ENCODE measurements at places on chromosomes 7 and 10.

- no peak for DNase-seq
These were observed 14.8 kb downstream of the IMPDH1 start for GRCh38 chr7:128394904-128395496.

DNA sequence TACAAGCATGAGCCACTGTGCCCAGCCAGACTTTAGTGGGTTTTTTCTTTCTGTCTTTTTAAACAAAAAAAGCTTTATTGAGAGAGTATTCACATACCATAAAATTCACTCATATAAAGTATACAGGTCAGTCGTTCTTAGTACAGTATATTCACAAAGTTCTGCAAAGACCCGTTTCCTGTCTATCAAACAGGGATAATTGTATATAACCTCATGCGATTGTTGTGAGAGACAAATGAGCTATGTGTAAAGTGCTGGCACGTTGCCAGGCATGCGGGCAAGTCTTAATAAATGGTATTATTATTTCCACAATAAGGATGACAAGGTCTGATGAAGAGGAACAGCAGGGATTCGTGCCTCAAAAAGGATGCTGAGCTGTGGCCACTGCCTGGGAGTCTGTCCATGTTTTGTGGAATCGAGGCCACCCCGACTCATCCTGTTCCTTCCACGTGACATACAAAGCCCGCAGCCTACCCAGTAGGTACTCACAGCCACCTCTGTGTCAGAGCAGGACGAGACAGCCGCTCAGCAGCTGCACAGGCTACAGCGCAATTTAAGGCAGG lies 51.6 kb downstream of the SMKR1 start:
- DNase-seq, result no peak

GRCh38 chr10:6336016-6336415 lies 133.3 kb downstream of the PFKFB3 start:
- no peak for DNase-seq

- no peak for DNase-seq
These were observed 233.8 kb upstream of the NEBL start for GRCh38 chr10:21130683-21131442.

DNA sequence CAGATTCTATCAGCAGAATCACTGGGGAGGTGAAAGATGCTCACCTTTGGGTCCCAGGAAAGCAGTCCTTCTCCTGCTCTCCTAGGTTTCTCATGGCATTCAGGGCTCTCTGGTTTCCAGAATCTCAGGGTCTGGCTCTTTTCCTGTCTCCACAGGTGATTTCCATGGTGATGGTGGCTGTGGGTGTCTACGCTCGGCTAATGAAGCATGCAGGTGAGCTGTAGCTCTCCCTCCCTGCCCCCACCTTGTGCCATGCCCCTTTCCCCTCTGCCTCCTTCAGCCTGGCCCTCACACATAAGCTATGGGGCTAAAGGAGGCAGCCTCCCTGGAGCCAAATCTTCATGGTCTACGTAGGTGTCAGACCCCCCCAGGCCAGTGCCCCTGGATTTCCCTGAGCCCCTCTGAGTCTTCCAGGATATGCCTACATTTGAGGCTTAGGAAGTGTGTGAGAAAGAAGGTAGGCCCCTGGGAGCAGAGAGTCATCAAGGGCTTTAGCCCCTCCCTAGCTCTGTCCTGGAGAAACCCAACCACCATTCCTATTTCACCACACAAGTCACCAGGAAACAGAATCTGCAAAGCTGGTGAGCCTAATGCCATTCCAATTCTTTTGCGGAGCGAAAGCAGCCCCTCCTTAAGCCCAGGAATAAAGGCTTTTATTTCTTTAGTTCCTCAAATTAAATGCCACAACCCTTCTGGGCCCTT lies 17.2 kb downstream of the TSPAN33 start:
- no peak for DNase-seq

DNA sequence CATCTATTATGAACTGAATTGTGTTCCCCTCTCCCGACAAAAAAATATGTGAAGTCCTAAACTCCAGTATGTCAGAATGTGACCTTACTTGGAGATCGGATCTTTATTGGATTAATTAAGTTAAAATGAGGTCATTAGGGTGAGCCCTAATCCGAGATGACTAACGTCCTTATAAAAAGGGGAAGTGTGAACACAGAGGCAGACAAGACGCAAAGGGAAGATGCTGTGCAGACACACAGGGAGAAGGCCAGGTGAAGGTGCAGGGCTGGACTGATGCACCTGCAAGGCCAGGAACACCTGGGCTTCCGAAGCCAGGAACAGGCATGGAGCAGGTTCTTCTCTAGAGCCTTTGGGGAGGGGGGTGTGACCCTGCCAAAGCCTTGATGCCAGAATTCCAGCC lies 187.8 kb downstream of the PARD3 start:
- no peak for DNase-seq

DNA sequence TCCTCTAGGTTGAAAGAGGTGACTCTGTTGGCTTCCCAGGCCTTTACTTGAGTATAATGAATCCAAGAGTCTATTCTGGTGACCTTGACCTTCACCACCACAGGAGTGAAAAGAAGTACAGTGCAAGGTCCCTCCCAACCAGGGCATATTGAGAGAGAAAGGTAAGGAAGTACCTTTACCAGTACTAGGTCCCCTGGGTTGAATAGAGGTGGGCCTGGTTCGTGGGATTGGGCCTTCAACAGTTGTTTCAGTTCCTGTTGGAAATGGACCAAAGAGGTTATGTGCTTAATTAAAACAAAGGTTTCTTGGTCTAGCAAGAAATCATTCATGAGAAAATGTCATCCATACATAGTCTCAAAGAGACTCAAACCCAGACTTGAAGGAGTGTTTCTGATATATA lies 6.4 kb upstream of the SFTPA1 start:
- DNase-seq, result no peak

DNA sequence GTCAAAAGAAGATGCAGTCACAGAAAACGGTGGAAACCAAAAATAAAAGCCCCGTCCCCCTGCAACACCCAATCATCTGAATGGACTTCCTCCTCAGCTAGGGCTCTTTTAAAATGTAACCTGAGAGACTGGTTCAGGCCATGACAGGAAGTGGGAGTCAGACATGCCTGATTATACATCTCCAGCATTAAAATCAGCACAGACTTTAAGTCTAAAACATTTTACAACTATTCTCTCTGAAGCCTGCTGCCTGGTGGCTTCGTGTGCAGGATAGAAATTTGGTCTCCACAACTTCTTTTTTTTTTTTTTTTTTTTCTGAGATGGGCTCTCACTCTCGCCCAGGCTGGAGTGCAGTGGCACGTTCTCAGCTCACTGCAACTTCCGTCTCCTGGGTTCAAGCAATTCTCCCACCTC lies 30.3 kb downstream of the HACD1 start:
- DNase-seq, result no peak

GRCh38 chr7:25559581-25560367 lies 331.5 kb upstream of the NPVF start:
- DNase-seq, result no peak

DNA sequence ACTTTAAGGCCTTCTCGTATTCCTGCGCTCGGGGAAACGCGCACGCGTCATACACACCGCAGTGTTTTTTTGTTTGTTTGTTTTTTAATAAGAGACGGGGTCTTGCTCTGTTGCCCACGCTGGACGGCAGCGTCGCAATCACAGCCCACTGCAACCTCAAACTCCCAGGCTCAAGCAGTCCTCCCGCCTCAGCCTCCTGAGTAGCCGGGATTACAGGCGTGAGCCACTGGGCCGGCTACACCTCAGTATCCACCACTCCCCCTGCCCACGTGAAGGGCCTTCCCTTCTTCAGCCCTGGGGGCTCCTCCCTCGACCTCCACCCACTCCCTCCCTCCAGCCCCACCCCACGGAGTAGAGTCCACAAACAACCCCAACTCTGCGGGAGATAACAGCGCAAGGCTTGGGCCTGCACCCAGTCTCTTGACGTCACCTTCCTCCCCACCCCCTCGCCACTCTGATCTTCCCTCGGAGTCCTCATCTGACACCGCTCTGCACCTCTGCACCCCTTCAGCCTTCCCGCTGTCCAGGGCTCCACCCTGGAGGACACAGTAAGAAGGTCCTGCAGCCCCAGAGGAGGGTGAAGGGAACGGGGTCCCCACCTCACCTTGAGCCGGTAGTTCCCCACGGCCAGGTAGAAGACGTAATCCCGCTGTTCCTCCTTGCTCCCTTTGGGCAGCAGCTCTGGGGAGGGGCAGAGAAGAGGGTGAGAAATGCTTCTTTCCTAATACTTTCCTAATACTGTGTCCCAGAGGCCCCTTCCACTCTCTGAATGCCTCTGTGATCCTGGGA lies 2.8 kb upstream of the CLDN15 start:
- no peak for DNase-seq

- no peak for DNase-seq
These were observed 258.9 kb upstream of the NPY start for GRCh38 chr7:24025094-24025493.

GRCh38 chr10:16612115-16612980 lies 90.7 kb upstream of the C1QL3 start:
- no peak for DNase-seq

- DNase-seq, result no peak
These were observed 205.2 kb downstream of the GLRX3 start for GRCh38 chr10:130341356-130341755.

GRCh38 chr7:107255602-107256001 lies 86.8 kb downstream of the HBP1 start:
- no peak for DNase-seq

- DNase-seq, result no peak
These were observed 48.3 kb upstream of the ZMIZ2 start for GRCh38 chr7:44700322-44700721.
